ENCODE measurements at places on chromosomes 1 and 21. TPM values are rescaled to one million over a fixed set of nuclear protein-coding genes. Genes with fewer than 3 reads are reported as not detected.

DNA sequence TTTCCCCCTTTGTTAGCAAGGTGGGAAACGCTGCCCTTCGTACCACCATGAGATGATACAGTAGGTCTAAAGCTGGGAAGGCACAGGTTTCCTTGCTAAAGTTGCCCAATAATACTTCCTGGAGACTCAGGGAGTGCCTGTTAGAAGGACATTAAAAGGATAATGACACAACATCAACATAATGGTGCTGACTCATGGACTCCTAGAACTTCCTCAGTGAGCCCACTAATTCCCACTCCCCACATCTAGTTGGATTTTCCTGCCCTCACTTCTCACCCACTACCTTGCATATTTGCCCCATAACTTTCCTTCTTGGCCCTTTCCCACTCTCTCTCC lies 17.5 kb downstream of the CFAP45 start:
- no peak overlapping the region for H3K27ac ChIP-seq
- no peaks in the 10 kb centered on the region for H3K36me3 ChIP-seq

DNA sequence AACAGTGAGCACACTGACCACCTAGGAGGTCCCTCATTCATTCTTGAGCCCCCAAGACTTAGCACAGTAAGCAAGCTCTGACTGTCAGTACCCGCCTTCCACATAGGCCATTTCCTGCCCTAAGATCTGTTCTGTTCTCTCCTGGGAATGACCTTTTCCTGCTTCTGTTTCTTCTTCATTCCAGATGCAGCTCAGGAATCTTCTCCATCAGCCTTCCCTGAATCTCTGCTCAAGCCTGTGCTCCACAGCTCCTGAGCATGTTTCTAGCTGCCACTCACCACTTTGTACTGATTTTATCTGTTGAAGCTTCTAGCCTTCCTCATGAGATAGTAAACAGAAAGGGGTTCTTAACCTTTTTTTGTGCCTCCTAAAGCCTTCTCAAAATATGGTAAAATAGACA lies 56.6 kb downstream of the ZNF281 start:
- peaks cover 30% of the 10 kb centered on the region for H3K4me1 ChIP-seq
- no peaks in the 10 kb centered on the region for H3K27me3 ChIP-seq
- no peak overlapping the region for H3K4me3 ChIP-seq
- no peak for DNase-seq
- H3K27ac ChIP-seq = no peak overlapping the region

- H3K4me3 ChIP-seq = no peak overlapping the region
- no peaks in the 10 kb centered on the region for H3K36me3 ChIP-seq
- no peaks in the 10 kb centered on the region for H3K27me3 ChIP-seq
- H3K4me1 ChIP-seq = peaks cover 28% of the 10 kb centered on the region
- H3K27ac ChIP-seq = no peak overlapping the region
Measured at GRCh38 chr1:21869620-21870121, 57.6 kb downstream of the LDLRAD2 start.

- no peak overlapping the region for H3K4me3 ChIP-seq
- H3K27me3 ChIP-seq = no peaks in the 10 kb centered on the region
- DNase-seq = no peak
- H3K27ac ChIP-seq = no peak overlapping the region
Measured at GRCh38 chr1:234559152-234559901, 50.7 kb downstream of the IRF2BP2 start.

GRCh38 chr1:31198600-31198999 lies 41.1 kb downstream of the NKAIN1 start:
- DNase-seq = no peak
- no peaks in the 10 kb centered on the region for H3K36me3 ChIP-seq
- no peaks in the 10 kb centered on the region for H3K27me3 ChIP-seq
- no peaks in the 10 kb centered on the region for H3K4me1 ChIP-seq
- no peak overlapping the region for H3K27ac ChIP-seq
- H3K4me3 ChIP-seq = no peak overlapping the region

- no peaks in the 10 kb centered on the region for H3K36me3 ChIP-seq
- no peak overlapping the region for H3K27ac ChIP-seq
- no peak overlapping the region for H3K4me3 ChIP-seq
Measured at GRCh38 chr1:46735708-46736324, 16.9 kb upstream of the EFCAB14 start.

DNA sequence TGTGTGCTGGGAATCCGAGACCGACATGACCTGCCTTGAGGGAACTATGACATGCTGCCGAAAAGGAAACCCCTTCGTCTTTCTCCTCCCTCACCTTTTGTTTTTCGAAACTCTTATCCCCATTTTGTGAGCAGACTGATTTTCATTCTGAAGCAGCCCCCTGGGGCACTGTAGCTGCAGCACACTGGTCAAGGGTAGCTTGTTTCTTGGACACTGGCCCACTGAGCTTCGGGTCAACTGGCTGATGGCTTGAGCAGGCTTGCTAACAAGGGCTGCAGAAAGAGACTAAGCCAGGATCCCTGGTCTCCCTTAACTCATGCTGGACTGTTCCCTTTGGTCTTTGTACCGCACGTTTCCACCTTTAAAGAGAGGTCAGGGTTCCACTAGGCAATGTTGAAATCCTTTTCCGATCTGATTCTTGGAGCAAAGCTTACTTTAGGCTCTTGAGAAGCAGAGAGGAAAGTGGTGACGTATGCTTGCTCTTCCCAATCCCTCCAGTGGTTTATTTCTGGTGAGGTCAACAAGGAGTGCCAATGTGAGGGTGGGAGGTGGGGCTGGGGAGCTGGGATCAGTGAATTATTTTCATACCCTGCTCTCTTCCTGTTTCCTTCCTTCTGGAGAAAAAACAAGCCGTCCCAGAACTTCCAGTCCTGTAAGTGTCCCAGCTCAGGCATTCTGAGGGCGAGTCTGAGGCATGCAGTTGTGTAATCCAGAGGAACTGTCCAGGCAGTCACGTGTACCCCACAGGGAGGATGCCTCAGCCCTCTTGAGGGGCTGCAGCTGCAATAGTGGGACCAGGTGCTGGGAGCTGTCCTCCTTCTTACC lies 7.6 kb downstream of the CYP4B1 start:
- no peak overlapping the region for H3K4me3 ChIP-seq
- no peaks in the 10 kb centered on the region for H3K27me3 ChIP-seq
- no peak overlapping the region for H3K27ac ChIP-seq
- H3K4me1 ChIP-seq = no peaks in the 10 kb centered on the region
- no peak for DNase-seq

DNA sequence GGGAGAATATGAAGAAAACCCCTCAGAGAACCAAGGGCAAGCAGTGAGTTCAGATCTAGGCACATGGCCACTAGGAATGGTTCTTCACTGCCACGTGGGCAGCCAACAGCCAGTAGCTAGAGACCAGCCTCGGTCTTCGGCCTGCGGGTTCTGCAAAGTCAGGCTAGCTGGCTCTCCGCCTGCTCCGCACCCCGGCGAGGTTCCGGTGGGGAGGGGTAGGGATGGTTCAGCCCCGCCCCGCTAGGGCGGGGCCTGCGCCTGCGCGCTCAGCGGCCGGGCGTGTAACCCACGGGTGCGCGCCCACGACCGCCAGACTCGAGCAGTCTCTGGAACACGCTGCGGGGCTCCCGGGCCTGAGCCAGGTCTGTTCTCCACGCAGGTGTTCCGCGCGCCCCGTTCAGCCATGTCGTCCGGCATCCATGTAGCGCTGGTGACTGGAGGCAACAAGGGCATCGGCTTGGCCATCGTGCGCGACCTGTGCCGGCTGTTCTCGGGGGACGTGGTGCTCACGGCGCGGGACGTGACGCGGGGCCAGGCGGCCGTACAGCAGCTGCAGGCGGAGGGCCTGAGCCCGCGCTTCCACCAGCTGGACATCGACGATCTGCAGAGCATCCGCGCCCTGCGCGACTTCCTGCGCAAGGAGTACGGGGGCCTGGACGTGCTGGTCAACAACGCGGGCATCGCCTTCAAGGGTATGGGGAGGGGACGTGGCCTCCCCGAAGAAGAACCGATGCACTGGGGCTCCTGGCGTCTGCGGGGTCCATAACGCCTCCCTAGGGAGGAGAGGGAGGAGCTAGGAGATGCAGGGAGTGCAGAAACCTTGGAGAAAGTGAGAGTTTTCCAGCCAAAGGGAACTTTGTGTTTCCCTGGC lies at the start of gene CBR1:
CBR1 (plus strand) TSS at position 312 of the 871 bp plus-strand sequence; CDS start at position 404, 92 bp downstream.
- peak within 1 kb of the TSS; percentile 71 for H3K27ac ChIP-seq
- H3K4me3 ChIP-seq = peak within 1 kb of the TSS; percentile 81
- DNase-seq = peak; percentile 47
- no peaks in the 10 kb centered on the region for H3K27me3 ChIP-seq
- peaks cover 3% of the 10 kb centered on the region for H3K36me3 ChIP-seq

- H3K4me3 ChIP-seq = no peak overlapping the region
- DNase-seq = no peak
- H3K4me1 ChIP-seq = no peaks in the 10 kb centered on the region
- no peaks in the 10 kb centered on the region for H3K27me3 ChIP-seq
- H3K36me3 ChIP-seq = no peaks in the 10 kb centered on the region
Measured at GRCh38 chr1:1353389-1354151, 4.4 kb upstream of the DVL1 start.

GRCh38 chr1:234484991-234485739 lies 6.2 kb upstream of the TARBP1 start:
- no peaks in the 10 kb centered on the region for H3K27me3 ChIP-seq
- H3K27ac ChIP-seq = no peak overlapping the region
- H3K36me3 ChIP-seq = no peaks in the 10 kb centered on the region
- H3K4me3 ChIP-seq = no peak overlapping the region
- peaks cover 35% of the 10 kb centered on the region for H3K4me1 ChIP-seq
- DNase-seq = no peak

- H3K4me3 ChIP-seq = no peak overlapping the region
- H3K36me3 ChIP-seq = no peaks in the 10 kb centered on the region
- DNase-seq = no peak
- H3K4me1 ChIP-seq = peaks cover 37% of the 10 kb centered on the region
- H3K27ac ChIP-seq = no peak overlapping the region
- no peaks in the 10 kb centered on the region for H3K27me3 ChIP-seq
Measured at GRCh38 chr1:91754816-91755580, 131.0 kb downstream of the TGFBR3 start.

- no peaks in the 10 kb centered on the region for H3K4me1 ChIP-seq
- no peak overlapping the region for H3K27ac ChIP-seq
- H3K4me3 ChIP-seq = no peak overlapping the region
- H3K36me3 ChIP-seq = no peaks in the 10 kb centered on the region
- peak; percentile 23 for DNase-seq
Measured at GRCh38 chr1:161486806-161487741, 18.2 kb upstream of the FCGR2A start.

DNA sequence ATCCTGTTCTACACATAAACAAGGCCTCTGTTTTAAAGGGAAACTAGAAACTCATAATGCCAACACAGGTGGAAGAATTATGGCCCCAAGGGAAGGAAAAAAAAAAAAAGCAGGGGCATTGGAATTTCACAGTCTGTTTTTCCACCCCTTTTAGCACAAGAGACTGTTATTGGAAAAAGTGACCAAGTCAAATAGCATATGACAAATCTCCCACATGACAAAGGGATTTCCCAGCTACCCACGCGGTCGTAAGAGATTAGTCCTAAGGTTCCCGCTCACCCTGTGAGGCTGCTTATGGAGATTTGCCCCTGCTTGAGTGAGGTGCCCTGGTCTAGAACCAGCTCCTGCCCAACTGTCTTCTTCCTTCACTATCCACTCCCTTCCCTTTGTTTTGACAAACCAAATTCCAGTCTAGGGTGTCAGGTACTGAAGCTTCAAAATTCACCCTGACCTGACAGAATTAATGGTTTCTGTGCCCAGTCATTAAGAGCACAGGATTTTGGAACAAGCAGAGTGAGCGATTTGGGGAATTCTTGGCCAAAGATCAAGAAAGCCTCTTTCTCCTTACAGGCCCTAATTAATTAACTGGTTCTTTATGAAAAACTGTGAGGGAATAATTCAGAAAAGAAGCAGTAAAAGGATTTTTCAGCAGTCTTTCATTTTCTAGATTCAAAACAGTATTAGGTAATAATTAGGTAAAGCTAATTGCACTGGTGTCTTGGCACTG lies 107.3 kb downstream of the NMNAT2 start:
- H3K4me3 ChIP-seq = no peak overlapping the region
- no peaks in the 10 kb centered on the region for H3K27me3 ChIP-seq
- DNase-seq = no peak
- H3K4me1 ChIP-seq = peaks cover 4% of the 10 kb centered on the region
- no peaks in the 10 kb centered on the region for H3K36me3 ChIP-seq

DNA sequence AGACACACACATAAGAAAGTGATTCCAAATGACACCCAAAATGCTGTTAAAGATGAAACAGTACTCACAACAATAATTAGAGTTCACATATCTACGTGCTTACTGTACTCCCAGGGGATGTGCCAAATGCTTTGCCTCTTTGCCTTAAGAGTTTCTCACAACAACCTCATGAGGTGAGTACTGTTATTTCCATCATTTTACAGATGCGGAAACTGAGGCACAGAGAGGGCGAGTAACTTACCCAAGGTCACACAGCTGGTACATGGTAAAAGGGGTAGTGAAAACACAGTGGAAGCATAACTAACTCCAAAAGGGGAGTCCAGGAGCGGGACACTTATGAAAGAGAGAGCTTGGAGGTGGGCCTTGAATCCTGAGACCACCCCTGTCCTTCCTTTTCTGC lies 171.8 kb downstream of the ACTL8 start:
- no peaks in the 10 kb centered on the region for H3K27me3 ChIP-seq
- no peaks in the 10 kb centered on the region for H3K36me3 ChIP-seq
- no peak overlapping the region for H3K4me3 ChIP-seq

OR2G6 gene
- 1.1 TPM for total RNA-seq

SPRR5 gene
- total RNA-seq = not detected

TFF2 gene
- not detected for total RNA-seq

VWA5B1 gene
- not detected for total RNA-seq

IL22RA1 gene
- 0.08 TPM for total RNA-seq

C1QC gene
- 0.64 TPM for total RNA-seq

CCDC181 gene
- not detected for total RNA-seq

HSPA6 gene
- total RNA-seq = 1.6 TPM

DCDC2B gene
- total RNA-seq = 0.15 TPM

ST6GALNAC3 gene
- 0.19 TPM for total RNA-seq

CCDC27 gene
- total RNA-seq = not detected
